Muscle of back (tissue), 13 donors: ENCODE measurements at places on chromosomes 4 and X.

GRCh38 chr4:4402966-4403365 lies 16.1 kb downstream of the NSG1 start:
- no peak for DNase-seq

DNA sequence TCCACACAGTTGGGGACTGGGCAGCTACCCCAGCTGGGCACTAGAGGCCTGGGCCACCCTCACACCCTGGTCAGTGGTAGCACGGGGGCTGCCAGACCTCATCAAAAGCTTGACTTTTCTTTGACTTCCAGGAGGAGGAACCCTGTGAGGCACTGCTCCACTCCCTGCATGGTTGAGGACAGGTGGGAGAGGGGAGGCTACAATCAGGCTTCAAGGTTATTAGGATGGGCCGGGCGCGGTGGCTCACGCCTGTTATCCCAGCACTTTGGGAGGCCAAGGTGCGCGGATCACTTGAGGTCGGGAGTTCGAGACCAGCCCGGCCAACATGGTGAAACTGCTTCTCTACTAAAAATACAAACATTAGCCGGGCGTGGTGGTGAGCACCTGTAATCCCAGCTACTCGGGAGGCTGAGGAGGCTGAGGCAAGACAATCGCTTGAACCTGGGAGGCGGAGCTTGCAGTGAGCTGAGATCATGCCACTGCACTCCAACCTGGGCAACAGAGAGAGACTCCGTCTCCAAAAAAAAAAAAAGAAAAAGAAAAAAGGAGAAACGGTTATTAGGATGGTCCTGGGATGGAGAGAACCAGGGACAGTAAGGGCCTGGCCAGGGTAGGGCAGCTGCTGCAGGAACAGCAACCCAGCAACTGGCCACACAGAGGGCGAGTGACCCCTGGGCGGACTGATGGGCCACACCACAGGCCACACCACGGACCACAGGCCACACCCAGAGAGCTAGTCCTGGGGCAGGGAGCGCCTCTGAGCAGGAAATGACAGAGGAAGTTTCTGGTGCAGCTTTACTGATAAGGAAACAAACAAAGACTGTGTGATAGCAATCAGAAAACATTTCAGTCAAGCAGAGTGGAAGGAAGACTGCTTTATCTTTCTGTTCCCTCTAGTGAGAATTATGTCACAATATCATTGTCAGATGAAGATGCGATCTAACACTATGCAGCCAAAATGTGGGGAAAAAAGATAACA lies 20.5 kb upstream of the OPN1LW start:
- no peak for DNase-seq

GRCh38 chr4:86160426-86160825 lies 199.4 kb downstream of the MAPK10 start:
- no peak for DNase-seq

- peak; percentile 77 for DNase-seq
Observed at GRCh38 chr4:185209031-185209851, at the start of gene SNX25. Gene SNX25, plus strand, starts transcription at chr4:185209598. Its CDS starts 229 bp downstream, at chr4:185209827.

DNA sequence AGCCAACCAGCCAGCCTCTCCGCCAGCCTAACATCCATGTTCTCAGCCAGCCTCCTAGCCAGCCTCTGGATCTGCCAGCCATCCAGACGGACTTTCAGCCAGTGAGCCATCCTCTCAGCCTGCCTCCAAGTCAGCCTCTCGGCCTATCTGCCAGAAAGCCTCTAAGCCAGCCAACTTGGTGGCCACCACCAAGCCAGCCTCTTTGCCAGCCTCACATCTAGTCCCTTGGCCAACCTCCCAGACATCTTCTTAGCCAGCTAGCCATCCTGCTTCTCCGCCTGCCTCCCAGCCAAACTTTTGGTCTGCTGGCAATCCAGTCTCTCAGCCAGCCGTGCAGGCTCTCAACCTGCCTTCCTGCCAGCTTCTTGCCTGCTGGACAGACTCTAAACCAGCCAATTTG lies 16.4 kb upstream of the ARAP2 start:
- no peak for DNase-seq
